Common myeloid progenitor, CD34-positive (primary cell): ENCODE measurements at places on chromosomes 11 and 22.

- no peak for DNase-seq
Observed at GRCh38 chr11:75718419-75719339, 1.0 kb downstream of the MOGAT2 start.

GRCh38 chr11:64023712-64024710, 11.7 kb upstream of the FLRT1 start:
- no peak for DNase-seq

DNA sequence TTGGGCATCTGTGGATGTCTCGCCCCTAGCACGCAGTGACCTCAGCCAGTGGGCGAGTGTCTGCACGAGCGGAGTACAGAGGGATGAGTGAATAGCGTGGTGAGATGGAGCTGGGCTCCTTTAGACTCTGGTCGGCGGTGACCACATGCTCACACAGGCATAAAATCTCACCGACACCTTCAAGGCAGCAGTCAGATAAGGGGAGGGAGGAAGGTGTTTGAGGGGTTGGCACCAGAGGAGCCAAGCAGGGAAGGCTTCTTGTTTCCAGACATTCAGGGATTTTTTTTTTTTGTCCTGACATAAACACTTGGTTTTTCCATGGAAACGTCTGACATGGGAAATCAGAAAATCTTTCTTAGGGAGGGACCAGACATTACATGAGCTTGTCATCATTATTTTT, 35.8 kb downstream of the GRIK4 start:
- no peak for DNase-seq

DNA sequence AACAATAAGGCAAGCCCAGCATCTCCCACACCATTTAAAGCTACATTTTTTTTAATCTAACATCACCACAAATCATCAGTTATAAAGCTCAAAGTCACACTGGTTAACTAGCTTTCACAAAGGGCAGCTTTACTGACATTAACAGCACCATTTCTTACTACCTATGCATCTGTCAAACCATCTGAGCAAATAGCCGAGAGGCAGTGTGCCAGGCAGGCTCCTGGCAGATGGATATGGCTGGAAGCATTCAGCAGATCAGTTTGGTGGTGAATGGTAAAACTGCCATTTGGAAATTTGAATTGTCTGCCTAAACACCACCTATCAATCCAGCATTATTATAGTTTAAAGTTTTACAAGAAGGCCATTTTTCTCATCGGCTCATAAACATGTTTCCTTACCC, 131.2 kb downstream of the TTC28 start:
- no peak for DNase-seq

GRCh38 chr11:9982796-9983579, 311.0 kb downstream of the SBF2 start:
- no peak for DNase-seq

GRCh38 chr11:31804312-31805036, 6.6 kb downstream of the PAX6 start:
- DNase-seq = peak; percentile 39

GRCh38 chr22:43152003-43152356, 621 bp downstream of the TSPO start:
- no peak for DNase-seq

DNA sequence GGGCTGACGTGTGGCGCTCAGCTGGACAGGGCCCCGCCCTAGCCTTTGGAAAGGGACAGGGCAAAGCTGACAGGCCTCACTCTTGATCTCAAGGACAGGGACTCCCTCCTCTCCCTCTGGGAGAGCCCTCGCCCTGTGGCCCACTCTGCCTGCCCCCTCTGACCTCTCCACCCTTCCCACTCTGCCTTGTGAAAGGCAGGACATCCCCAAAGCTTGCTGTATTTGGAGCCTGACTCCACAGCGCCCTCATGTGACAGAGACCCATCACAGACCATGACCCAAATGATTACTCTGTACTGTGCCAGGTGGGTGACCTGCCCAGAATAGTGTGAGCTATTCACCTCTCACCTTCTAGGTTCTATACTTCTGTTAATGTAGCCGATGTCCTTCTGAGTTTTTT, 18.8 kb downstream of the P2RY2 start:
- DNase-seq = peak; percentile 79

- DNase-seq = peak; percentile 49
Observed at GRCh38 chr11:112961146-112961668, at the start of gene NCAM1. Gene NCAM1 (plus strand): TSS chr11:112961420.

GRCh38 chr22:26409719-26410335, 19.2 kb upstream of the ASPHD2 start:
- peak; percentile 62 for DNase-seq

GRCh38 chr22:43891360-43892182, at the start of gene PNPLA5:
Gene PNPLA5 (minus strand): TSS chr22:43892013. CDS start chr22:43891880, 133 bp downstream.
- peak; percentile 20 for DNase-seq

GRCh38 chr22:42074132-42074811, at the start of gene PHETA2:
Gene PHETA2 (plus strand): TSS chr22:42074248. CDS start chr22:42077294, 3,046 bp downstream.
- DNase-seq = peak; percentile 72

DNA sequence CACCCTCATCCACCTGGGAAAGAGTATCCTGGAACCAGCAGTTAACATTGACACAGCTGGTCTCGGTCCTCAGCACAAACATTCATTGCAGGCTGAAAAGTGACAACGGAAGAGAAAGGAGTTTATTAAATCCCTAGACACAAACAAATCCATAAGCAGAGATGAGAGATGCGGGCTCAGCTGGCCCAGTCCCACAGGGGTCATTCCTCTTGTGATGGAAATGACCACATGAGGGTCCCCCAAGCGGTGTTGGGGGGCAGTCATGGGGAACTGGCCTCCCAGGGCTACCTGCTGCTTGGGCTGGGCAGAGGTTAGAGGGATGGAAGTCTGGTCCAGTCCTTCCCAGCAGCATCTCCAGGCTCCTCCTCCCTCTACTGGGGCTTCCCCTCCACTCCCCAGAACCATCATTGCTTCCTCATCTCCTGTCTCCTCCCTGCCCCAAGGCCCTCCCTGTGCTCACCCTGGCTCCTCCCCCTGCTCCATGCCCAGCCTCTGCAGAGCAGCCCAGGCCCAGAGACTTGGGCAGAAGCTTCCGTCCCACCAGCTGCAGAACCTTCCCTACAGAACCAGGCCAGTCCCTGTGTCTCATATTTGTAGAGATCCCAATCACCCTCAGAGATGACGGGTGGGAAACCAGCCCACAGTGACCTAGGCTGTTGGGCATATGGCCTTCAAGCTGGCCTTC, 5.4 kb upstream of the IGLL5 start:
- DNase-seq = peak; percentile 35

- DNase-seq = peak; percentile 54
Observed at GRCh38 chr22:40176921-40177737, 596 bp upstream of the TNRC6B start.

- no peak for DNase-seq
Observed at GRCh38 chr11:114379394-114380069, 20.8 kb downstream of the C11orf71 start.

- no peak for DNase-seq
Observed at GRCh38 chr11:74278721-74279161, 32.7 kb downstream of the P4HA3 start.

DNA sequence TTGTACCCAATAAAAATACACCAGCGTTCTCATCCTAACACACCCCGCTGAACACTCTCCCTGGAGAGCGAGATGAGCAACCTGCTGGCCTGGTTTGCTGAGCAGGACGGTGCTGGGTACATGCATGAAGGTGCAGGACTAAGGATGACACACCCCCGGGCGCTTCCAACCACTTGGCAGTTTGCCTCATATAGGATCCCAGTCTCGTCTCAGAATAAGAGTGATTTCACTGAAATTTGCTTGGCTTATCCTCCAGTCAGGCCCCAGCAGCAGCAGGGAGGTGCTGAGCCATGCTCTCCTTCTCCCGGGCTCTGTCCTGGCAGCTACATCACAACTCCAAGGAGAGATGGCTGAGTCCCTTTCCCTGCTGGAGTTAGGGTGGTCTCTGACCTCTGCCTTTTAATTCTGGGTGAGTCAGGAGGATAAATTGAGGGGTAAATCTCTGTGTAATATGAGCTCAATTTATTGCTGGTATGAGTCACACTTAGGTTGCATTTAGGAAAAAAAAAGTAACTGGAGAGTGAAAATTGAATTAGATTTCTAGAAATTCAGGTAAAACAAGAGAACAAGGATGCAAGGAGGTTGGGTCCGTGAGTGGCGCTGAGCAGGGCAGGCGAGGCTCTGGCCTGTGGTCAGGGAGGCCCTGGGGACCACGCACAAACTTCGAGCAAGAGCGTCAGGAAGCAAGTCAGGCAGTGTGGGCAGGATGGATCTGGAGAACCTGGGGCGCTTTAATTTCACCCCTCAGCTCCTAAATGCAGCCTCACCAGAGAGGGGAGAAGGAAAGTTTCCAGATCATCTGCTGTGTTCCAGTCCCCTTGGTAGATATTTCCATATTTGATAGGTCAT, 974.0 kb downstream of the TBC1D22A start:
- DNase-seq = no peak

- no peak for DNase-seq
Observed at GRCh38 chr11:134049303-134049702, 19.6 kb upstream of the JAM3 start.

DNA sequence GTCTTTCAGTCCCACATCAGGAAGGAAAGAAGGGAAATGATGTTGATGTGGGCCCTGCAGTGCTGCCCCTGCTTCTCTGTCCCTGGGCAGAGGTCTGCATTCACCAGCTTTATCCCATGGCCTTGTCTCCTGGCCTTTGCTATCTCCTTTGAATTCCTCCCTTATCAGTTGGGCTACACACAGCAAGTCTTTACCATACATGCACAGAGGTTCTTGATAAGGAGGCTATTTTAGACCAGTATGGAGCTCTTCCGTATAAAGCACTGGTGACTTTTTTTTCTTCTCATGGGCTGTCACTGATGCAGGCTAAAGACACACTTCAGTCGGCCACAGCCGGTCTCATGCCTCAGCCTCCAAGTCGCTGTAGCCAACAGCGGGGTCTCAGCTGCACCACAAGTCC, 20.2 kb downstream of the MYO18B start:
- DNase-seq = peak; percentile 9

GRCh38 chr22:48431014-48431413, 1396.7 kb downstream of the BRD1 start:
- DNase-seq = no peak
